ENCODE measurements at places on chromosomes 3 and 15.

DNA sequence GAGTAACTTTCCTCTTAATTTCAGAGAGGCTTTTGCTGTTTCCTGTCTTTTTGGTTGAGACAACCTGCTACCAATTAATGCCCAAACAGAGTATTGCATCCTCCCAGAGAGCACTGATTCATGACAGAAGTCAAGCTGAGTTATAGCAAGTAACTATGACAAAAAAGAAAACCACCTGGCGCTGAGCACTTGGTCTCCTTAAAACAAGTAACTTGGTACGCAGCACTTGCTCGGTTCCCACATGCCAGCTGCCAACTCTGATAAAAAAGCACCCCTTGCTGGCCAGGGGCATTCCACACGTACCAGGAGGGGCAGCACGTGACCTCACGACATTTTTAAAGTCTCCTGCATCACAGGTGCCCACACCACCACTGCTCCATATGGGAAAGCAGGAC is 13.5 kb upstream of the MYO5C start:
- DNase-seq, result no peak

DNA sequence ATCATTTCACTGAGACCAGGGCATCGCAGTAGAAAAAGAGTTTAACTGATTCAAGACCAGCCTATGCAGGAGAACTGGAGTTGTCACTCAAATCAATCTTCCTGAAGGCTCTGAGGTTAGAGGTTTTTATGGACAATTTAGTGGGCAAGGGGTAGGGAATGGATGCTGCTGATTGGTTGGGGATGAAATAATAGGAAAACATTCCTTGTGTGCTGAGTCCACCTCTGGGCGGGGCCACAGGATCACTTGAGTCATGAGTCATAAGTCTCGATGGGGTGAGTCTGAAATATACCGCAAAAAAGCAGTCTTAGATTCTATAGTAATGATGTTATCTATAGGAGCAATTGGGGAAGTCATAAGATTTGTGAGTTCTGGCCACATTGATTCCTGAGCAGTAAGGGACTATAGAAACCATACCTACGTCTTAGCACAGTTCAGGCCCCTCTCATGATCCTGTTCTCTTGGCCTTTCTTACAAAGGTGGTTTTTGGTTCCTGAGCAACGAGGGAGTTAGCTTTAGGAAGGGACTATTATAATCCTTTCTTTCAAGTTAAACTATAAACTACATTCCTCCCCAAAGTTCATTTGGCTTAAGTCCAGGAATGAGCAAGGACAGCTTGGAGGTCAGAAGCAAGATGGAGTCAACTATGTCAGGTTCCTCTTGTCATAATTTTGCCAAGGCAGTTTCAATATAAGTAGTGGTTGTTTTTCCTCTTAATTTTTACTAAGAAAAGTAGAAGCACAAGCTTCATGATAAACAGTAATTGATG is 2.7 kb upstream of the OPA1 start:
- no peak for DNase-seq

DNA sequence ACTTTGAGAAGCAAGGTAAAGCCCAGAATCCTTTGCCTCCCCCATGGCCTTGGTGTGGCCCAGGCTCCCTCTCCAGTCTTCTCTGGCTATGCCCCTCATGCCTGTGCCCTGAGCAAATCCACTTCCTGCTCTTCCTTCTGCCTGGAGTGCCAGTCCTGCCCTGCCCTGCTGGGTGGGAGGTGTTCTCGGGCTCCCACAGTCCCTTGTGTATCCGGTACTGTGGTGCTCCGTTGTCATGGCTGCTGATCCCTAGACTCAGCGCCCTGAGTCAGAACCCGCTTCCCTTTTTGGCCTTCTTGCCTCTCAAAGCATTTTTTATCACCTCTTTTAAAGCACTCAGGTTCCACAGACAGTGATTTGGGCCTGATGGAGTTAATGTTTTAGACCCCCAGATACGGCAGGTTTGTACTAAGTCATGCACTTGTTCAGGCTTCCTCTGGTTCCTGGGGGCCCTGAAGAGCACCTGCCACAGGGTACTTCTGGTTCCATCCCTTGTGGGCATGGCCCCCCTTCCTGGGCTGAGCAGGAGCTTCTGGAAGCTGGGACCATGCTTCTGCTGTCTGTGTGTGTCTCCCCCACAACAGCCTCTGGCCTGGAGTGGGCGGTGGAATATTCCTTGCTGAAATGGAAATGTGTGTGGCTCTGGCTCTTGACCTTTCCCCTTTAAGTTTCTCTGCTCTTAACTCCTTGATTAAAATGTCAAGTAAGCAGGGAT is 29.6 kb upstream of the ADAMTS7 start:
- no peak for DNase-seq

DNA sequence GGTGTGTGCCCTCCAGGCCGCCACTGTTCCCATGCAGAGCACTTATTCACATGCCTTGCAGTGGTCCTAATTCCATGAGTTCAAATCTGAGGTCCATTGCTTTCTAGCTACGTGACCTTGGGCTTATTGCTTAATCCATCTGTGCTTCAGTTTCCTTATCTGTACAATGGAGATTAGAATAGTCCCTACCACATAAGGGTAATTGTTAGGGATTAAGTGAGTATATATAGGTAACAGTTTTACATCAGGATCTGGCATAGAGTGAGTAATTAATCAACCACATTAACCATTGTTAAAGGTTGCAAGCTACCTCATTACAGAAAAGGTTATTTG is 7.6 kb downstream of the CPN2 start:
- no peak for DNase-seq

DNA sequence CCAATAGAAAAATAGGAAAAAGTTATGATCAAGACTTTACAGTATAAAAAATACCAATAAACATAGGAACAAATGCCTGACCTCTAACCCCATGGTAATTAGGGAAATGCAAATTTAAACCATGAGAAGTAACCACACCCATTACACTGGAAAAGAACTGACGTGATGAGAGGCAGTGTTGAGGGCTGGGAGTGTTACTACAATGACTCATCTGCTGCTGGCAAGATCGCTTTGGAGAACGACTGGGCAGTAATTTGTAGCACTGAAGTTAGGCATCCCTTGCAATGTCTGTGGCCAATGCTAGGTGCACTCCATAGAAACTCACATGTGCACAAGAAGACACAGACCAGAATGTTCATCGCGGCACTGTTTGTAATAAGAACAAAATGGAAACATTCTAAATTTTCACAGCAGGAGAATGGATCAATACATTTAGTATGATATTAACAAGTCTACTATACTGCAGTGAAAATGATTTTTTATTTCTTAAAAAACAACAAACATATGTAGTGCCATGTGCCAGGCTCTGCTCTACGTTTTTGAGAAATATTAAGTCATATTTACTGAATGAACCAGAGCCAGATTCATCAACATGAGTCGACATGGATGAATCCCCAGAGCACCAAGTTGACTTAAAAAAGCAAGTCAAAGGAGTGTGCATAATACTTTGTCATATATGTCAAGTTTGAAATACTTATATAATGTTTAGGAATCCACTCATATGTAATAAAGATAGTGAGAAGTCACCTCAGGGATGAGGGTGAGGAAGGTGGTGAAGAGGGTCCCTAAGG is 37.6 kb upstream of the EPHB3 start:
- DNase-seq, result no peak

DNA sequence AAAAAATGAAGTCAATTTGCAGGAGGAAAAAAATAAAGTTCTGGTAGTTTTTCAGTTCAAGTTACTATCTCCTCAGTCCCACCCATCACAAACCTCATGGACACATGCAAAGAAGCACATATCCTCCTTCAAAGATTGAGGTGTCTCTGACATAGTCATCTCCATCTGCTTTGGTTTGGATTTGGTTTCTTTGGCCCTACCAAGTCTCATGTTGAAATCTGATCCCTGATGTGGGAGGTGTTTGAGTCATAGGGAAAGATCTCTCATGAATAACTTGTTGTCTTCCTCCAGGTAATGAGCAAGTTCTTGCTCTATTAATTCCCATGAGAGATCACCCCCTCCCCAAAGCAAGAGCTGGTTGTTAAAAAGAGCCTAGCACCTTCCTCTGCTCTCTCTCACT is 446.8 kb downstream of the IGSF11 start:
- no peak for DNase-seq

GRCh38 chr15:36867436-36867835 is 232.9 kb downstream of the MEIS2 start:
- DNase-seq, result no peak

GRCh38 chr3:8746780-8747345 is 13.3 kb downstream of the CAV3 start:
- no peak for DNase-seq

DNA sequence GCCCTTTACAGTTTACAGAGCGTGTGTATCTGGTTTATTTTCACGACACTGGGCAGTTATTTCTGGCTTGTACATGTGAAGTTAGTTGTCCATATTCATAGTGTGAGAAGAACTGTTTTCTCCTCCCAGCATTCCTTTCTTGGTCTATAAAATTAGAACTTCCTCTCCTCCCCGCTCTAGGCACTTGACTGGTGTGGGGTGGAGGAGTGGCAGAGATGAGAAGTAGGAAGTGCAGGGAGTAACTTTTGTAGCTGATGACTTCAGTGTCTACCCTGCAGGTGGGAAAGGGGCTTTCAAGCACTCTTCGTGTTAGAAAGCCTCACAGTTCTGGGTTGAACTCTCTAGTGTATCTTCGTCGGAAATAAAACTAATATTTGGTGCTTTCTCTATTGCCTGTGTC is 13.4 kb downstream of the APOD start:
- DNase-seq, result no peak

DNA sequence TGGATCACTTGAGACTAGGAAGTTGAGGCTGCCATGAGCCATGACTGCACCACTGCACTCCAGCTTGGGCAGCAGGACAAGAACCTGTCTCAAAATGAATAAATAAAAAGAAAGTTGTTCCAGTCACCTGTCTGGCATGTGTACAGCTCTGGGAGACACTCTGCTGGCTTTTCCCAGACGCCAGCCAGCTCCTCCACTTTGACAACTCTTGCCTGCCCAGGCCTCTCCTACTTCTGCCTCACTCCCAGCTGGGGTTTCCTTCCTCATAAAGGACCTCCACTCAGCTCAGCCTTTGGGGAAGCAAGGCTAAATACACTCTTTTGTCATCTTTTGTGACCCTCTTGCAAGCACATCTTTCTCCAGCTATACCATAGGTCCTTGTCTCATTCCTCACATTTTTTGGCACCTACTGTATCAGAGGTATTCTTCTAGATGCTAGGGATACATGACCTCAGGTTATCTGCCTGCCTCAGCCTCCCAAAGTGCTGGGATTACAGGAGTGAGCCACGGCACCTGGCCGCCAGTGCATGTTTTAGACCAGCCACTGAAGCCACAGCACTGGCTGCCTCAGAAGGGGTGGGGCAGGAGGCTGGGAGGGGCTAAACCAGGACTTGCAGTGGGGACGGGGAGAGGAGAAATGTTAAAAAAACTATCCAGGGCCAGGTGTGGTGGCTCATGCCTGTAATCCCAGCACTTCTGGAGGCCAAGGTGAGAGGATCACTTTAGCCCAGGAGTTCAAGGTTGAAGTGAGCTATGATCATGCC is 10.0 kb upstream of the ELP6 start:
- DNase-seq, result no peak

- no peak for DNase-seq
Observed at GRCh38 chr15:34493001-34493400, 55.4 kb upstream of the GOLGA8A start.

DNA sequence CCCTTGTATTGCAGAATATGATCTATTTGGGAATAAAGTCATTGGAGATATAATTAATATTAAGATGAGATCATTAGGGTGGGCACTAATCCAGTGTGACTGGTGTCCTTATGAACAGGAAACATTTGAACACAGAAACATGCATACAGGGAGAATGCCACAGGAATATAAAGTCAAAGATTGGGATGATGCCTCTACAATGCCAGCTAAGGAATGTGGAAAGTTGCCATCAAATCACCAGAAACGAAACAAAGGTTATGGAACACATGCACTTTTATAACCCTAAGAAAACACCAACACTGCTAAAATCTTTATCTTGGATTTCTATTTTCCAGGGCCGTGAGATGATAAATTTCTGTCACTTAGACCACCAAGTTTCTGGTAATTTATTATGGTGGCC is 442.4 kb upstream of the BCHE start:
- DNase-seq, result no peak

DNA sequence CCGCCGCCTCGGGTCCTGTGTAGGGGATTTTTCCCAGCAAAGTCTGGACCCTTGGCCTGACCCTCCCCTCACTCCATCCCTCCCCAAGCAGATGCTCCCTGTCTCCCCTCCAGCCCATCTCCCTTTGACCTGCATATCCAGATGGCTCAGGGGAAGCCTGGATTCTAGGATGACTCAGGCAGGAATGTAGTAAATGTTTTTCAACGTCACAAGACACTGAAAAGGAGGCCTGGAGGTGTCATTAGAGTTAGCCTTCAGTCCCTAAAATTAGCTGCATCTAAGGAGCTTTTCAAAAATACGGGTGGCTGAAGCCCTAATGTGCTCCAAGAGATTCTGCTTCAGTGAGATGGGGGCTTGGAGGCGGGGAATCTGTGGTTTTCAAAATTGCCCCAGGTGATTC is 7.2 kb downstream of the ACAN start:
- DNase-seq, result no peak

DNA sequence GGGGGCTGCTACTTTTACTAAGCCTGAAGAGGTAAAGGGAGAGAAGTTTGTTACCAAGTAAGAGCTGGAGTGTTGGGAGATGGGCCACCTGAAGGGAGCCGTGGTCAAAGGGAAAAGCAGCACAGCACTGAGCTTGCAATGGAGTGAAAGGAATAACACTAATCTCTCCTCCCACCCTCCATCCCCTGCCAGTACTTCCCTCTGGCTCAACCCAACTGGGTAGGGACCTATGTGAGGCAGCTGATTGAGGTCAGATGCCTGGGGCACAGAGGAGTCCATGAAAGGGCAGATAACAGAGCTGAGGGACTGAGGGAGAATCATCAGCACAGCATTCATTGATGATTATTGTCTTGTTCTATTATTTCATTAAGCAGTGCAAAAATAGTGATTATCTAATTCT is 212.4 kb upstream of the TBC1D5 start:
- no peak for DNase-seq

DNA sequence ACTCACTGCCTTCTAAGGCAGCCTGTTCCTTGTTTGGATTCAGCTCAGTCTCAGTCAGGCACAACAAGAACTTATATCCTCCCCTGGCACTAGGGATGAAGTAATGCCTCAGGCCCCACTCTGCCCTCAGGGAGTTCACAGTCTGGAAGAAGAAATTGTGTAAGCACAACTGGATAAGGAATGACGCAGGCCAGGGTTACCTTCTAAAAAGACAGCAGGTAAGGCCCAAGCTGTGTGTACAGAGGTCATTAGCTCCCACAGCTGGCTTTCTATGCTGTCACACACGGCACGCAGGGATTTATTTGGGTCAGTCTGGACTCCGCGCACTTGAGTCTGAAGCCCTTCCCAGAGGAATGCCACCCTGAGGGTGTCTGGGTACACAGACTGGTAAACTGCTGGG is 82.9 kb downstream of the IQSEC1 start:
- DNase-seq, result no peak

DNA sequence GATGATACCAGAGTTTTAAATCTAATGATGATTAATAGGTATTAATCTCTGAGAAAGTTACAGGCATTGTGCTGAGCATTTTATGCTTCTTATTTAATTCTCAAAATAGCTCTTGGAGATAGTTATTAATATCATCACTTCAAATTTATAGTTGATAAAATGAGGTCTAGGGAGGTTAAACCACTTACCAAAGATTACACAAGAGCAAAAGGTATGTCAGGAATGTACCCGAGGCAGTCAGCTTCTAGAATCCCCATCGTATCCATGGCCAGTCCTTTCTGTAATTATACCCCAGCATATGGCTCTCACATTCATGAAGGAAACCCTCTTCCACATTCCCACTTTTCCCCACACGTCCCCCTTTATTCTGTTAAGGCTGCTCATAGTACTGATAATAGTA is 421.3 kb downstream of the PYDC2 start:
- no peak for DNase-seq

- DNase-seq, result no peak
Observed at GRCh38 chr15:69082021-69082502, 67.6 kb downstream of the NOX5 start.
